SK-N-SH treated with all-trans-retinoic acid at 6 μM for 48 hours (cell line): ENCODE measurements at places on chromosomes 2 and 18.
A peak's percentile ranks its signal among the peaks of the same experiment; 100 is the strongest.

DNA sequence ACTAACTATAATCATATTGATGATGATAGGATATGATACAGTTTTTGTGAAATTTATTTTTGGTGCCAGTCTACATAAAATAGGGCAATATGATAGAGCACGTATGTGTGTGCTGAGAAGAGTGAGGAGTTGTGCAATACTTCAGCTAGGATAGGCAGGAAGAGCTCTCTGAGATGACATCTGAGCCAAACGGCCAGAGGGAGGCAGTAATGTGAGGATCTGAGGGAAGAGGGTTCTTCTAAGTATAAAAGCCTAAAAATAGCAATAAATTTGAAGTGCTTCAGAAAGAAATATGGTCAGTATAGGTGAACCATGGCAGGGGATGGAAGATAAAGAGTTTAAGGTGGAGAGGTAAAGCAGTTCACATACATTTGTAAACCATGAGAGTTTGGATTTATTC is 102.5 kb downstream of the OLA1 start:
- ATAC-seq: no peak

GRCh38 chr2:96699021-96699420 is 40.8 kb downstream of the LMAN2L start:
- ATAC-seq: no peak

GRCh38 chr2:71951718-71952404 is 195.8 kb downstream of the CYP26B1 start:
- no peak for ATAC-seq

DNA sequence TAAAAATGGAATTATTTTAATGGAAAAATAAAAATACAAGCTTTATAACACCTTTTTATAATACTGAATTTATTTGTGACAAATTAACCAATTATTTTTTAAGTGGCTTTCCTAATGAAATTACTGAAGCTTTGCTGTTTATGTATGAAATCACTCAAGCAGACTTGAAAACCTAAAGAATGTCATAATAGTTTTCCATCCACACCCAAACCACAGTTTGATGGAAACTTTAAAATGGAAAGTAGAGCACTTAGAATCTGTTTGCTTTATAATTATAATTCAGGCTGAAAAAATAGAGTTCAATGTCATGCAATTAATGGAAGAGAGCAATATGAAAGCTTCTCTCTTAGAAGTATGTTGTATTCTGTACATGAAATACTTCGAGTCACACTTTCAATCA is 31.6 kb upstream of the WDR75 start:
- ATAC-seq: no peak

- ATAC-seq: no peak
These were observed 73.6 kb upstream of the EPC2 start for GRCh38 chr2:148570989-148571388.

GRCh38 chr18:70181015-70181414 is 24.5 kb downstream of the RTTN start:
- peak; percentile 92 for ATAC-seq

- no peak for ATAC-seq
These were observed 92.2 kb downstream of the TEX51 start for GRCh38 chr2:126990605-126991532.

DNA sequence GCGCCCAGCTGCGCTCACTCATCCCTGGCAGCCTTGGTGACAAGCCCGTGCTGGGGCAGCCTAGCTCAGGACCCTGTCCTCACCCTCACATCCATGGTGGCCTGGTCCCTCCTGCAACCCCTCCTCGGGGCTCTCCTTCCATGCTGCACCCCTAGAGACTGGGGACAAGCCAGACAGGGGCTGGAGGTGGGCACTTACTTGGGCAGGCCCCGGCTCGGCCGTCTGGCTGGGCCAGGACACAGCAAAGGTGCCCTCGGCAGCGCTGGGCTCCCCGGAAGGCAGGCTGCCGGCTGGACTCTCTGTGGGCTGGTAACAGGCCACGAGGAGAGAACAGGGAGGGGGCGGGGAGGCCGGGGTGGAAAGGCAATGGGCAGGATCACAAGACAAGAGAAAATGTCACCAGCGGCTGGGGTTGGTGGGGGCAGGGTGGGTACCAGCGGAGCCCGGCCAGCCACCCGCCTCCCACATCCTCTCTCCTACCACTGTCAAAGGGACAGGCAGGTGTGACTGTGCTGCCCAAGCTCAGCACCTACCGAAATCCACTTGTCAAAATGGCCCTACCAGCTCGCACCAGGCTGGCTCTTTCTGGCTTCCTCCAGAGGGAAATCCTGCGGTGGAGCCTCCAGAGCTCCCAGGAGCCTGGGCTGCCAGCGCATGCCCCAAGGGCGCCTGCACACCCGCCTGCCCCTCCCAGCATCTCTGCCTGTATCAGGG is 54.7 kb downstream of the BIN1 start:
- ATAC-seq: no peak

DNA sequence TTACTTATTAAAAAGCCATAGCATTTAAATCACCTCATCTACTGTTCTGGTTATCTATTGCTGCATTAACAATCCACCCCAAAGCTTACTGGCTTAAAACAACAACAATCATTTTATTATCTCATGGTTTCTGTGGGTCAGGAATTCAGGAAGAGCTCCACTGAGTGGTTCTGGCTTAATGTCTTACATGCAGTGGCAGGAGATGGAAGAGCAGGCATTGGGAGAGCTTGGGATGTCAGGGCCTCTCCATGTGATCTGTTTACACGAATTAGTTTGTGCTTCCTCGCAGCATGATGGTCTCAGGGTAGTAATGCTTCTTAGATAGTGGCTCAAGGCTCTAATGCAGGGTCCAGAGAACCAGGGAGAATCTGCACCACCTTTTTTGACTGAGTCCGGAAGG is 14.4 kb upstream of the REL start:
- ATAC-seq: no peak

GRCh38 chr2:179352181-179352580 is 87.5 kb upstream of the SESTD1 start:
- no peak for ATAC-seq

GRCh38 chr2:53535234-53535840 is 232.3 kb upstream of the CHAC2 start:
- no peak for ATAC-seq

DNA sequence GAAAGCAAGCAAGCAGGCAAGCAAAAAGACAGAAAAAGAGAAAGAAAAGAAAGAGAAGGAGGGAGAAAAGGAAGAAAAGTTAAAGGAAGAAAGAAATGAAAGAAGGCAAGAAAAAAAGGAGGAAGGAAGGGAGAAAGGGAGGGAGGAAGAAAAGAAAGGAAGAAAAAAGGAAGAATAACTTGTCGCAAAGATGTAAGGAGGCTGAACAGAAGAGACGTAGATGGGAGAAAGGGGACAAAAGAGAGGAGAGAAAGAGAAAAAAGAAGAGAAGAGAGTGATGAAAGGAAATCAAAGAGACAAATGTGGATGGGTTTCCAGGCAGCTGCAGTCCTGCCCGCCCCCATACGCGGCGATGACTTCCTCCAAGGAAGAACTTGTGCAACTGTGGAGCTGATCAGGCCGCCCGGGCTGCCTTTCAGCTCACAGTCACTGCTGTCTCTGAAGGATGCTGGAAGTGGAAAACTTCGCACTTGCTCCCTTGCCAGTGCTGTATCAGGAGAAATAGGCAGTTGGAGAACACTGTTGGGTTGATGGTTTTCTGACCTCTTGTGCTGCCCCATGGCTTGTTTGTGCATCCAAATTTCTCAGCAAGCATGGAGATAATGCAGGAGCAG is 52.9 kb downstream of the TRIB2 start:
- no peak for ATAC-seq

- ATAC-seq: no peak
These were observed 13.3 kb upstream of the GALM start for GRCh38 chr2:38652431-38653273.

DNA sequence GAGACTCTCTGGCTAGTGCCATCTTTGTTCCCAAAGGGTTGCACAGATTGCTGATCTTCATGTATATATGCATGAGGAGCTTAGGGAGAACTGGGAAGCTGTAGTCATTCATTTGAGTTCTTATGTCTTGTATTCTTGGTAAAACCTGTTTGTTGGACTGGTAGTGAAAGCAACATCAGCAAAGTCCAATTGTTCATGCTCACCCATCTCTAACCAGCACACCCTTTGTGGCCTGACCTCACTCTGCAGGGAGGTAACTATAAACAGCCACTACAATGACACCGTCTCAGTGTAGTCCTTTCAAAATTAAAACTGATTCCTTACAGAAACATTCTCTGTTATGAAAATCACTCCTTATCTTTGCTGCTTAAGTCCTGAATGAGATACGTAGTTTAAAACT is 13.9 kb upstream of the LMAN1 start:
- ATAC-seq: no peak

GRCh38 chr2:7333960-7334493 is 416.8 kb downstream of the RNF144A start:
- peak; percentile 66 for ATAC-seq

DNA sequence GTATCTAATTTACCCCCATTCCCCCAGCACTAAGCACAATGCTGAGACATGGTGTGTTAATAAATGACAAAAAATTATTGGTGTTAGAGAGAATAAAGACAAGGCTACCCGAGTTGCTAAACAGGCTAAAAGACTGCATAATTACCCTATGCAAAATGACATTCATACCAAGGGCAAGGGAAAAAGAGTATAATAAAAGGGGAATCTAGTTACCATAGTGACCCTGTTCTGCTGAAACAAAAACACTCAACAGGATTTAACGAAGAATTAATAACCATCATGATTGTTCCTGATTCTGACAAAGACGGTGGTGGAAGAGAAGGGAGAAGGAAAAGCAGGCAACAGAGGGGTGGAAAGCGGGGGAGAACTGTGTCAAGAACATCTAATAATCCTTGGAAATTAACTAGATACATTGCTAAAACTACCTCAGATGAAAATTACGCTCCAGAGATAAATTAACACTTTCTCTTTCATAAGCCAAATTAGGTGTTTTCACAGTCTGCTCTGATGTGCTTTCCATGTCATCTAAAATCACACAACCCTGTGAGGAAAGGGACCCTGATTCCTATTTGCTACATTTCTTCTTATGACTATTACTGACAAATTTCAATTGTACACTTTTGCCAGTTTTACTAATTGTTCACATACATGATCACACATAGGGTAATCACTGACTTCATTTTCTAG is 25.5 kb downstream of the TTR start:
- no peak for ATAC-seq

DNA sequence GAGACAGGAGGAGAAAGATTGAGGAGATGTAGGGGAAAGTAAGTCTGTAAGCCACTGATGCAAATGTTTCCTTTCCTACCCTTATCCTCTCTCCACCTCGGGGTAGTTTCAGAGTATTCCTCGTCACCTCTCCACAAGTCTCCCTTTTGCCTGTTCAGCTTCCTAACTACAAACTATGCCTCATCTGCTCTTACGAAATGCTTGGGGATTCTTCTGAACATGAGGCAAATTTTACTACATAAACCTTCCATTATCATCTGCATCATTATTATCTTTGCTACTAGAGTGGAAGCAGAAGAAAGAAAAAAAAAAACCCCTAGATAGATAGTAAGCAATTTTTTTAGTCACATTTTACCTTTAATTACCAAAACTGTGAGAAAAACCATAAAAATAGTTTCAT is 43.1 kb upstream of the CWC22 start:
- ATAC-seq: no peak

- no peak for ATAC-seq
These were observed 70.3 kb upstream of the NCK2 start for GRCh38 chr2:105674401-105674800.

GRCh38 chr2:154097833-154098398 is 226.2 kb downstream of the GALNT13 start:
- ATAC-seq: no peak

DNA sequence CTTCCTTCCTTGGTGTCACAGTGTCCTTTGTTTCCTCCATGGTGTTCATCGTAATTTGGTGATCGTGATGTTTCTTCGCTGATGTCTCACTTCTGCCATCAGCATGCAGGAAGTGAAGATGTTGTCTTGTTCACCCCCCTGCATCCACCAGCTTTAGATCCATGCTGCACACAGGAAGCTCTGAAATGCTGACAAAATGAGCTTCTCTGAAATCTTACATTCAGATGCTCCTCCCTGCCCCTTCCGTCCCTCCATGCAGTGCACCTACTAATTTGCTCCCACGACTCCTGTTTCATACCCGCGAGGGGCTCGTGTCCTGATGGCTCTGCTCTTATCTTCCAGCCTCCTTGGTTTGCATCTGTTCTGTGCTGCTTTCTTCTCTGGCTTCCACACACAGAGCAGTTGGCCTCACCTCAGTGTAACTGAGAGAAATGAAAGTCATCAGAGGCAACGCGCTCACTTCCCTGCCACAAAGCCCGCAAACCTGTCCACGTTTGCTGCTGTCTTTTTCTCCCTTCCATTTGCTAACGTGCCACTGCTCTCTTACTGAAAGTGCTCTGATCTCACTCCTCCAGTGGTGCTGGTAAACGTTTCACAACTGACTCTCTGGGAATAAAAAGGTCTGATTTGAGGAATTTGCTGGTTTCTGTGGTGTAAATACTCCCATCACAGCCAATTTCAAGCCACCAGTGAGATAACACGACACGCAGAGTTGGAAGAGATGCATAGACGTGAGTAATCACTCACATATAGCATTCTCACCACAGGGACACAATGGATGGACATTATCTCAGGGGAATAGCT is 41.0 kb upstream of the MGAT4A start:
- ATAC-seq: no peak

DNA sequence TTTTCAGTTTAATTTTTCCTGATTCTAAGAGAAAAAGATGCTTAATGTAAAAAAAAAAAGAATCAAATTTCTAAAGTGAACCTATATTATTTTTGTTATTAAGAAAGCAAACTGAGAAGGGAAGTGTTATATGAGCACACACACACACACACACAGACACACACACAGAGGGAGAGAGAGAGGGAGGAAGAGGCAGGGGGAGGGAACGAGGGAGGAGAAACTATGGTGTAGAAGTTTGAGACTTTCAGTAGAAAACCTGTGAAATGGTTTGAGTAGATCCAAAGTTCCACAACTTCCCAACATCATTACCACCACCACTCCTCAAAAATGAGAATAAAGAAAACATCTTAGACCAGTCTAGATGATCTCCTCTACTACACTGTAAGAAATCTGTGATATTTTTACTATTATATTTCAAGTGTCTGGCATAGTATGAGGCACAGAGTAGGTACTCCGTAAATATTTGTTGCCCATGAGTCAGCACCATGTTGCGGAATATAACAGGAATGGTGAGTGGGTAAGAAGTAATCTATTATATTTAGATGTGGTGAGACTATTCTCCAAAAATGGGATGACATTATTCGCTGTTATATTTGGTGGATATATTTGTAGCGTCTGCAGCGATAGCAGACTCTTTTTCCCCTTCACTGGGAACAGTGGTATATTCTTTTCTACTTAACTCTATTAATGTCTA is 149.4 kb upstream of the DNMT3A start:
- no peak for ATAC-seq

GRCh38 chr2:85714841-85715240 is 20.7 kb downstream of the GNLY start:
- no peak for ATAC-seq

DNA sequence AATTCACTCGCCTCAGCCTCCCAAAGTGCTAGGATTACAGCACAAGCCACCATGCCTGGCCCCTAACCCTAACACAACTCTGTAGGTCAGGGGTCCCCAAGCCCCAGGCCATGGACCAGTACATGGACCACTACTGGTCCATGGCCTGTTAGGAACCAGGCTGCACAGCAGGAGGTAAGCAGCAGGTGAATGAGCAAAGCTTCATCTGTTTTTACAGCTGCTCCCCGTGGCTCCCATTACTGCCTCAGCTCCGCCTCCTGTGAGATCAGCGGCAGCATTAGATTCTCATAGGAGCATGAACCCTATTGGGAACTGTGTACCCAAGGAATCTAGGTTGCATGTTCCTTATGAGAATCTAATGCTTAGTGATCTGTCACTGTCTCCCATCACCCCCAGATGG is 201.7 kb downstream of the NRP2 start:
- no peak for ATAC-seq

- no peak for ATAC-seq
These were observed 111.9 kb downstream of the MRO start for GRCh38 chr18:50707855-50708469.

- no peak; the same call in 2 of the 3 replicates for ATAC-seq
These were observed 33.5 kb upstream of the MAP4K3 start for GRCh38 chr2:39470580-39470979.
